Fibroblast of skin of scalp (primary cell): ENCODE measurements at places on chromosomes 3 and 15.

GRCh38 chr3:22729981-22730380, 473.1 kb upstream of the UBE2E2 start:
- no peak for DNase-seq

DNA sequence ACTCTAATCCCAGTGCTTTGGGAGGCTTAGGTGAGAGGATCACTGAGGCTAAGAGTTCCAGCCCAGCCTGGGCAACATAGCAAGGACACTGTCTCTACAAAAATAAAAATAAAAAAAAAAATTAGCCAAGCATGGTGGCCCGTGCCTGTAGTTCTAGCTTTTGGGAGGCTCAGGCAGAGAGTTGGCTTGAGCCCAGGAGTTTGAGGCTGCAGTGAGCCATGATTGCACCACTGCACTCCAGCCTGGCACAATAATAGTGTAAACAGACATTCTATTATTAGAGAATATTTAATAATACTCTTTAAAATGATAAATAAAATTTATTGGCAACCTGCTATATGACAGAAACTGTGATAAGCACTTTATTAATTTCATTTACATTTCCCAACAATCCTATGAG, 908.9 kb downstream of the TUSC7 start:
- DNase-seq = no peak

DNA sequence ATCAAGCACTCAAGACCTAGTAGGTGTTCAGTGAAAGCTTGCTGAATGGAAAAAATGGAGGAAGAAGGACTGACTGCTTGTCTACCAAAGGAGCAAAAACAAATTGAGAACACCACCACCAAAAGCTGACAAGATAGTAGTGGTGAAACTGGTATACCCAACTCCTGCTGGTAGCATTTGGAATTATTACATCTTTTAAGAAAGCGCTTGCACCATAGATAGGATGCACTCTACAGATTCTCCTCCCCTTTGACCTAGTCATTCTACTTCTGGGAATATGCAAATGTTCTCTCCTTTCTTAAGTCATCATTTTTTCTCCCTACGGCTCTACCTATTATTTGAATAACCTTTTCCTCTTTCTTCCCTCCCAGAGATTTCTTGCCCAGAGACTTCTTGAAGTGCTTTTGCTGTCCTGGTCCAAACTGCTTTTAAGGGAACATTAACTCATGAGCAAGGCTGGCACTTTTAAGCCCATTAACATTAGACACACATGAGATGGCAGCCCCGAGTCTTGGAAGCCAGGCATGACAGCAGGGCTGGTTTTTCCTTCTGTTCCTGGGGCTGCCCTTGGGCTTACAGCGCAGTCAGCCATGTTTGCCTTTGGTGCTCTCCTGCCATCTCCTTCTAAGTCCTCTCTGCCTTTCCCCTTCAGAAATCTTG, 75.0 kb upstream of the TLE3 start:
- no peak for DNase-seq

DNA sequence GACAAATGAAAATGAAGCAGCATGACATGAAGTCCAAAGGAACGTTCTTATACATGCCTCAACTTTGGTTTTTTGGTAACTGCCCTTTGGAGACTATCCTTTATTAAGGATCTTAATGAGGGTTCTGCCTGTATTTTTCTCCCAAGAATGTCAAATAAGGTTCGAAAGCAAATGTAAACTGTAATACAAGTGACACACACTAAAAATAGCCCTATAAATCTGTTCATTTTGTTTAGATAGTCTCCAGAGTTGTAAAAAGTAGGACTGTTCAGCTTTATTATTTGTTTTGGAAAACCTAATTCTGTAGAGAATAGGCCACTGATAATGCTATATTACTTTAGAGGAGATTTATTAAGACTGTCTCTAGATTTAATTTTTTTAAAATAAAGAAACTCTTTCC, 80.5 kb upstream of the CDIN1 start:
- DNase-seq = no peak

DNA sequence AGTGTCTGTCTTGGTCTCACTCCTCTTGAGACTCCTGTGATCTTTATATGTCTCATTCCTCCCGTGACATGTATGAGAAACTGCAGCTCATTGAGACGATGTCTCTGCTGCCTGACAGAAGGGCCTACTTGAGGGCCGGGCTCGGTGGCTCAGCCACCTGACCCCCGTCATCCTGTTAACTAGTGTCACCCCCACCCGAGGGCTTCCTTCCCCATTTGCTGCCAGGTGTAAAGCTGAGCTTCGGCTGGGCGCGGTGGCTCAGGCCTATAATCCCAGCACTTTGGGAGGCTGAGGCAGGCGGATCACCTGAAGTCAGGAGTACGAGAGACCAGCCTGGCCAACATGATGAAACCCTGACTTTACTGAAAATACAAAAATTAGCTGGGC, 12.7 kb downstream of the SEMA4B start:
- DNase-seq = no peak
